ENCODE measurements at places on chromosomes 3 and 15. TPM values are rescaled to one million over a fixed set of nuclear protein-coding genes. Genes with fewer than 3 reads are reported as not detected.

The FOXL2 gene
- not detected for total RNA-seq

The ACTC1 gene
- 3.0 TPM for total RNA-seq

The RLBP1 gene
- total RNA-seq, result not detected

GRCh38 chr15:101135532-101136166, 116.2 kb downstream of the CHSY1 start:
- no peak overlapping the region for H3K4me3 ChIP-seq
- no peaks in the 10 kb centered on the region for H3K27me3 ChIP-seq
- H3K36me3 ChIP-seq, result no peaks in the 10 kb centered on the region
- DNase-seq, result no peak
- H3K27ac ChIP-seq, result no peak overlapping the region
- H3K4me1 ChIP-seq, result no peaks in the 10 kb centered on the region

GRCh38 chr3:158992463-158992862, 190.6 kb downstream of the MFSD1 start:
- no peak overlapping the region for H3K4me3 ChIP-seq
- DNase-seq, result no peak
- H3K27ac ChIP-seq, result no peak overlapping the region
- H3K4me1 ChIP-seq, result no peaks in the 10 kb centered on the region
- no peaks in the 10 kb centered on the region for H3K27me3 ChIP-seq

DNA sequence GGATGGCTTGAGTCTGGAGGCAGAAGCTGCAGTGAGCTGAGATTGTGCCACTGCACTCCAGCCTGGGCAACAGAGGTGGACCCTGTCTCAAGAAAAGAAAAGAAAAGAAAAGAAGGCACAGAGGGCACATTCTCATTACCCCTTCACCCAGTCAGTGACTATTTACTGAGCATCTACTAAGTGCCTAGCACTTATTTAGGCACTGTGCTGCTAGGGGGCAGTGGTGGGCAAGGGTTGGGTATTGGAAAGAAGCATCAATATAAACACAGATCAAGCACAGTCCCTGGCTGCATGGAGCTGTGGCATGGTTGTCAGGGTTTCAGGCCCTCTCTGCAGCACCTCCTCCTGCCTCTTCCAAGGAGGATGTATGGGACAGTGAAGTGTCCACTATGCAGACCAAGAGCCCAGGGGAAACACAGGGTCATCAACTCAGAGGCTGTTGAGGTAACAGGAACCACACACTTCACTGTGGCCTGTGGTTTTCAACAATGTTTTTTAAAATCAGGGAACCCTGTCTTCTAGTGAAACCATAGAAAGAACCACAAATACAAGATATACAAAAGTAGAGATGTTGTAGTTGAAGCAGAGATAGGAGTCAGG, 138.5 kb downstream of the RAB11A start:
- H3K27ac ChIP-seq, result no peak overlapping the region
- no peaks in the 10 kb centered on the region for H3K4me1 ChIP-seq
- no peaks in the 10 kb centered on the region for H3K27me3 ChIP-seq
- H3K36me3 ChIP-seq, result no peaks in the 10 kb centered on the region

DNA sequence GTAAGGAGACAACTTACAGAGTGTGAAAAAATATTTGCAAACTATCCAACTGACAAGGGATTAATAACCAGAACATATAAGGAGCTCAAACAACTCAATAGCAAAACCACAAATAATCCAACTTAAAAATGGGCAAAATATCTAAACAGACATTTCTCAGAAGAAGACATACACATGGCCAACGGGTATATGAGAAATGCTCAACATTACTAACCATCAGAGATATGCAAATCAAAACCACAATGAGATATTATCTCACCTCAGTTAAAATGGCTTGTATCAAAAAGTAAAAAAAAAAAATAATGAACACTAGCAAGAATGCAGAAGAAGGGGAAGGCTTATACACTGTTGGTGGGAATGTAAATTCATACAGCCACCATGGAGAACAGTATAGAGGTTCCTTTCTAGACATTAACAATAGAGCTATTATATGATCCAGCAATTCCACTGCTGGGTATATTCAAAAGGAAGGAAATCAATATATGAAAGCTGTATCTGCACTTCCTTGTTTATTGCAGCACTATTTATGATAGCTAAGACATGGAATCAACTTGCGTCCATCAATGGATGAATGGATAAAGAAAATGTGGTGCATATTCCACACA, 998.6 kb downstream of the NAALADL2 start:
- no peak for DNase-seq
- no peak overlapping the region for H3K4me3 ChIP-seq
- H3K4me1 ChIP-seq, result no peaks in the 10 kb centered on the region
- no peaks in the 10 kb centered on the region for H3K36me3 ChIP-seq

Measured in uterus (tissue), 4 donors.